ENCODE measurements at places on chromosomes 4 and X. TPM values are rescaled to one million over a fixed set of nuclear protein-coding genes. Genes with fewer than 3 reads are reported as not detected.

Gene GLRB
- 11.8 TPM for total RNA-seq

Gene SLC6A14
- not detected for total RNA-seq

Gene AMBN
- not detected for total RNA-seq

Gene RBMX2
- total RNA-seq: 20.5 TPM

Gene AFAP1
- 36.1 TPM for total RNA-seq

Gene PAGE2
- total RNA-seq: not detected

Gene TMPRSS11B
- total RNA-seq: not detected

Gene CLTRN
- 0.29 TPM for total RNA-seq

Gene CT45A8
- total RNA-seq: not detected

Gene CT45A3
- not detected for total RNA-seq

Gene DAPP1
- not detected for total RNA-seq

Gene CNKSR2
- total RNA-seq: 0.66 TPM

Gene CORIN
- total RNA-seq: 0.33 TPM

Gene TMPRSS11A
- not detected for total RNA-seq

Gene TMEM150C
- 0.15 TPM for total RNA-seq

Gene PLAC8
- total RNA-seq: not detected

Gene ANOS1
- not detected for total RNA-seq

Gene PNCK
- total RNA-seq: 1.2 TPM

Gene IL2
- total RNA-seq: not detected

Gene MAGED4B
- 44.5 TPM for total RNA-seq

Gene BMPR1B
- total RNA-seq: 1.6 TPM

Gene COL25A1
- total RNA-seq: 0.17 TPM

Gene SPARCL1
- total RNA-seq: 1.2 TPM

Gene ZNF518B
- 35.3 TPM for total RNA-seq

Gene GPR50
- not detected for total RNA-seq

Gene PCDH10
- 0.83 TPM for total RNA-seq

Gene HSFX2
- not detected for total RNA-seq

Gene KCTD8
- under 0.01 TPM for total RNA-seq

Gene SPACA5
- total RNA-seq: not detected

Gene MAGEA4
- not detected for total RNA-seq
